Stimulated activated CD8-positive, alpha-beta memory T cell treated with anti-CD3 and anti-CD28 coated beads, Interleukin-4, amount 100 ng/mL, for 48 hours (primary cell): ENCODE measurements at places on chromosomes 1 and 21.

DNA sequence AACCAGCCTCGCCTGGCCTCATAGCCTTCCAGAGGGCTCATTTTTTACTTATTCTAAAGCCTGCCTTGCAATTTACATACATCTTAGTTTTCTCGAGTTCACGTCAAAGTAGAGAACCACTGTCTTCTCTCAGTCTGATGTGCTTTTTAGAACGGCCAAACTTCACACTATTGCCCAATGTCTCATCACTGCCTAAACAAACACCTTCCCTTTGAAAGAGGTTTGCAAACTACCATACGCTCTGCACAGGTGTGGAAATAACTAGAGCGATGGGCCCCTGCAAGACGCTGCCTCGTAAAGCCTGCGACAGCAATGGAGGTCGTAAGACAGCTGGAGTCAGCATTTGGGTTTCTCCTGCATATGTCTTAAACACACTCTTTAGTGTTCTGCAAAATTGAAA, 22.6 kb downstream of the PRDM15 start:
- DNase-seq = no peak

DNA sequence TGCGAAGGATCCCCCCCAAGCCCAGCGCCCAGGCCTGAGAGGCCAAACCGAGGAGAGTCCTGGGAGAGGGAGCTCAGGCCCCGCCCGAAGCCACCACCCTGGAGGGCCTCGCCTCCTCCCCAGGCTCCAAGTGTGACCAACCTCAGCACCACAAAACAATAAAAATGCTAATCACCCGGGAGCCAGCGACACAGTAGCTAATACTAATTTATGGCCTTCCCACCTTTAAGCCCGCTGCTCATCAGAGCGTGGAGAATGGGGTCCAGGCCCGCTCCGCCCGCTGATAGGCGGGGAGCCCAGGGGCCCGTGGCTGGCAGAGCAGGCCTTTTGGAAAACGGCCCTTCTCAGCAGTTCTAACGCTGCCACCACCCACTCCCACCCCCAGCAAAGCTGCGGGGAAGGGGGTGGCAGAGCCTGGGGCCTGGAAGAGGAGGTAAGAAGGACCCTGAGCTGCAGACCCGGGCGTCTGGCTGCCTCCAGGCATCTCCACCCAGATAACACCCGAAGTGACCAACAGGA, 20.4 kb upstream of the TAS1R2 start:
- DNase-seq = no peak

- peak; percentile 11 for DNase-seq
Measured at GRCh38 chr1:160211046-160211790, 6.0 kb downstream of the PEA15 start.

GRCh38 chr1:6783936-6784559, 1.2 kb upstream of the CAMTA1 start:
- no peak for DNase-seq

DNA sequence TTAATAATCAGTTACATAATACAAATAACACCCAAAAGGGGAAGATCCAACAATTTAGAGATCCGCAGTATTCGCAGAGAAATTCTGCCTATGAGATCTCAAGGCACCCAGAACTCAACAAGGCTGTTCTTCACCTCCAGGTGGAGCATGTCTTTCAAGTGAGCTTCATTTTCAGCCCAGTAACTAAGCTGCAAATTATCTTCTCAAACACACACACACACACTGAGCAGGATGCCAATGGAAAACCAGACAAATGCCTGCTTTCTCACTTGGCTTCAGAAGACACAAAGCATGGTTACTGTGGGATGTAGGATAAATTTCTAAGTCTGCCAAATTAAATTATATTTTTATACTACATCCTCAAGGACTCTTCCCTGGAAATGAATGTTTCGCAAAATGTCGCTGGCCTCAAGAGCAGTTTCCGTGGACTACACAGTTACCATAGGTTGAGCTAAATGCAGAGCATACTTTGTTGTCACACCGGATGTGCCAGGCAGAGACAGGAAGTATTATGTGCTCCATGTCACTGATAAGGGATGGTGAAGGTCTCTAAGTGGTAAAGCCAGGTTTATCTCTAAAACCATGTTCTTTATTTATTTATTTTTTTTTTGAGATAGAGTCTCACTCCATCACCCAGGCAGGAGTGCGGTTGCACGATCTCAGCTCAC, 30.3 kb downstream of the UBR4 start:
- no peak for DNase-seq

GRCh38 chr1:22231068-22231593, 88.2 kb upstream of the WNT4 start:
- DNase-seq = no peak

DNA sequence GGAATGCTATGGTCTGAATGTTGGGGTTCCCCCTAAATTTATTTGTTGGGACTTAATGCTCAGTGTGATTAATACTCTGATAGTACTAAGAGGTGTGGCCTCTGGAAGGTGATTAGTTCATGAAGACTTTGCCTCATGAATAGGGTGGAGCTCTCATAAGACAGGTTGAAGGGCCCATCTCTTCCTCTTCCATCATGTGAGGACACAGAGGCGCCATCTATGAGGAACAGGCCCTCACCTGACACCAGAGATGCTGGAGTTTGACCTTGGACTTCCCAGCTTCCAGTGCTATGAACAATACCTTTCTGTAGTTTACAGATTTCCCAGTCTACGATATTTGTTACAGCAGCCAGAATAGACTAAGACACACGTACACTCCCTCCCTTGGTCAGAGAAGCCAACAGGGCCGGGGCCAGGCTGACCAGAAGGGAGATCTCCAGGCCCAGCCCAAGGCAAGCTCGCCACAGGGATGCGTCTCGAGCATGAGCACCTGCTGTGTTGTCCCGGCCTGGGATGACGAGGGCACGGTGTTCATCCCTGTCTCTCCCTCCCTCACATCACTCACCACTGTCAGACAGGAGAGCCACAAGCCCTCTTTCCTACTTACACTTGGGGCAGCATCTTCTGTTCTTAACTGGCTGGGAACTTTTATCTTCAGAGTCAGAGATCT, 4.7 kb upstream of the ABCG1 start:
- DNase-seq = peak; percentile 14

DNA sequence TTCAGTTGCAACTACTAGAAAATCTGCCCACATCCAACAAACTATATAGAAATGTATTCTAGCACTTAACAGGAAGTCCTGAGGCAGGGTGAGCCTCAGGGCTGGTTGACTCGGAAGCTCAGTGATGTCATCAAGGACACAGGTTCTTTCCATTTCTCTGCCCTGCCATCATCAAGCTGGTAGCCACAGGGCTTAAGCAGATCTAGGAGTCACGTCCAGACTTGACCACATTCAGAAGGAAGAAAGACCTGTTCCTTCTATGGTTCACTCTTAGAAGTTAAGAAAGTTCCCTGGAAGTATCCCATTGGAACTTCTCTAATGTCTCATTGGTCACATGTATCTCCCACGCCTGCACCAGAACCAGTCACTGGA, 438.1 kb downstream of the PRDM2 start:
- DNase-seq = no peak

GRCh38 chr1:13881385-13882088, 181.5 kb downstream of the PRDM2 start:
- no peak for DNase-seq

- no peak for DNase-seq
Measured at GRCh38 chr1:21239221-21239620, 51.0 kb downstream of the ECE1 start.

- no peak for DNase-seq
Measured at GRCh38 chr1:56175211-56175610, 404.2 kb downstream of the PLPP3 start.

DNA sequence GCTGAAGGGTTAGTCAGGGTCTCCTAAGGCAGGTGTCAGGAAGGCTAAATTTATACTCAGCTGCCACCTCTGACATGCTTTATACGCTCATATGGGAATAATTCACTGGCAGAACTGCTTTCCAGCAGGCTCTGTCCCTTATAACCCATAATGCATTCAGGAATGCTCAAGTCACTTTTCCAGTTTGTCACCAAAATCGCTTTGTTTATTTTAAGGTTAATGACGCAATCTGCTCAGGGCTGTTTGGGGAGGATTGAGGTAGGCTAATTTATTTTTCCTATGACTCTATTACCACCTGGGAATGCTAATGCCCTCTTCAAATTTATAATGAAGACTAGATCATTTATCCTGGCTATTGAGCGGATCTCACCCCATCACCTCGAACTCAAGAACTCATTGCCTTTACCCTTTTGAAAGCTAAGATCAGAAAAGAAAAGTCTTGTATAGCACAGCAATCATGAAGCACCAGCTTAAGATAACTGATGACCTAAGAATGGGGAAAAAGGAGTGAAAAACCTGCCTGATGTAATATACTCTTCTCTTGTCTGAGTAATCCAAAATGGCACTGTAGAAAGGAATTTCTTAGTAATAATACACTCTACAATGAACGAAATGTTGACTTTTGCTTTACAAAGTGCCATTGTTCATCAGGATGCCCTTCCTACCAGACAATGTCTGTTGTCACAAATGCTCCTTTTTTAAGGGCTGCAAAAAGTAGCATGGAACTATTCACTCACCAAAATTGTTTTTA, 97.9 kb upstream of the EXO1 start:
- no peak for DNase-seq

DNA sequence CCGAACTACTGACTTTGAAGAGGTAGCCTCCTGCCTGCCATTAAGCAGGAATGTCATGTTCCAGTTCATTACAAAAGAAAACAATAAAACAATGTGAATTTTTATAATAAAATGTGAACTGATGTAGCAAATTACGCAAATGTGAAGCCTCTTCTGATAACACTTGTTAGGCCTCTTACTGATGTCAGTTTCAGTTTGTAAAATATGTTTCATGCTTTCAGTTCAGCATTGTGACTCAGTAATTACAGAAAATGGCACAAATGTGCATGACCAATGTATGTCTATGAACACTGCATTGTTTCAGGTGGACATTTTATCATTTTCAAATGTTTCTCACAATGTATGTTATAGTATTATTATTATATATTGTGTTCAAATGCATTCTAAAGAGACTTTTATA, 159.8 kb upstream of the SGIP1 start:
- DNase-seq = no peak

- DNase-seq = no peak
Measured at GRCh38 chr1:175512637-175513412, 230.6 kb downstream of the TNR start.

GRCh38 chr1:171585715-171586114, 36.3 kb upstream of the MYOCOS start:
- DNase-seq = no peak

DNA sequence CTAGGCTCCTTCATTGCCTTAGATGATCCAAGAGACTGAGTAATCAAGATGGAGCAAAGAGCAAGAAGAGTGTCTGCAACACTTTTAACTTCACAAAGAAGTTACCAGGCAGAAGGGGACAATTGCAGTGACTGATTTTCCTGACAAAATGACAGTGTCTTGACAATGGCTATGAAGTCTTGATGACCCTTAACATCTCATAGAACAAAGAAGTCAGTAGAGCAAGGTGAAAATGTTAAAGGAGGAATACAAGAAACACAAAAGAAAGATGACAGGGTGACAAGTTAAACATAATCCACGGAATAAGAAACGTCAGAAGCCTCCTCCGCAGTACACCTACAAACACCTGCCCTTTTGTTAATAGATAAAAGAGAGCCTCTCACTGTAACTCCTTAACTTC, 15.1 kb upstream of the VCAM1 start:
- DNase-seq = no peak

- no peak for DNase-seq
Measured at GRCh38 chr21:25925064-25925800, 190.5 kb downstream of the GABPA start.

- no peak for DNase-seq
Measured at GRCh38 chr1:68225781-68226180, 6.5 kb downstream of the WLS start.

GRCh38 chr1:223803211-223803610, 42.5 kb downstream of the TP53BP2 start:
- DNase-seq = no peak

GRCh38 chr1:162327788-162328165, 48.9 kb downstream of the SPATA46 start:
- DNase-seq = no peak

DNA sequence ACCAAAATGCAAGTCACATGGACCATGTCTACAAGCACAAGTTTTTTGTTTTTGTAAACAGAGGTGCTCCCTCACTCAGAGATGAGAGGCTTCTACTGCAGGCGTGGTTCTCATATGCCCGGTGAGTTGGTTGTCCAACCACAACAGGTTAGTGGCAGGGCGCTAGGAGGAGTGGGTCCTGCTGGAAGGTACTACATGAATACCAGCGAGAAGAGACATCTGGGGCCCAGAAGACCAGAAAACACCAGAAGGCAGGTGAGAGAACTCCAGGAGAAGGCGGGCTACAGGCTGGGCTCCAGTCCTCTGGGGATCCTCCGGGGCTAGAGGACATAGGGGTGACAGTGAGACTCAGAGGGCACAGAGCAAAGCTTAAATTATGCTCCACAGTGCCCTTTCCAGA, 366.5 kb downstream of the MATN1 start:
- no peak for DNase-seq
